Uterus (tissue), 4 donors: ENCODE measurements at places on chromosomes 5 and 9. TPM values are rescaled to one million over a fixed set of nuclear protein-coding genes. Genes with fewer than 3 reads are reported as not detected.

- no peak overlapping the region for H3K4me3 ChIP-seq
- H3K4me1 ChIP-seq: no peaks in the 10 kb centered on the region
- DNase-seq: no peak
- H3K27me3 ChIP-seq: no peaks in the 10 kb centered on the region
- H3K27ac ChIP-seq: no peak overlapping the region
- no peaks in the 10 kb centered on the region for H3K36me3 ChIP-seq
These were observed 294.7 kb upstream of the SLC30A5 start for GRCh38 chr5:68798877-68799843.

DNA sequence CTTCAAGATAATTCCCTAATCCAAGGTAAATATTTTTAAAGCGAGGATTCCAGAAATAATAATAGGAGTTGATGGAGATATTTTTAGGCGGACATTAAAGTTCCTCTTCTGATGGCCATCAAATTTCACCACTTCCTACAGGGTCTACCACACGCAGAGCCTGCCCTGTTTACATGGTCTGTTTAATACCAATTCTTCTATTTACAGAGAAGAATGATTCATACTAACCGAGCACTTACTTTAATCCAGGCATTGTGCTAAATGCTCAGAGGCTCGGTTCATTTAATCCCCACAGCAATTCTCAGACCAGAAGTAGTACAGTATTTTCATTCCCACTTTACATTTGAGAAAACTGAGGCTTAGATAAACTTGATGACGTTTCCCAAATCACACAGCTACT is 3.0 kb upstream of the ITGA1 start:
- no peak overlapping the region for H3K27ac ChIP-seq
- no peaks in the 10 kb centered on the region for H3K36me3 ChIP-seq
- no peak for DNase-seq
- no peaks in the 10 kb centered on the region for H3K27me3 ChIP-seq
- no peaks in the 10 kb centered on the region for H3K4me1 ChIP-seq

DNA sequence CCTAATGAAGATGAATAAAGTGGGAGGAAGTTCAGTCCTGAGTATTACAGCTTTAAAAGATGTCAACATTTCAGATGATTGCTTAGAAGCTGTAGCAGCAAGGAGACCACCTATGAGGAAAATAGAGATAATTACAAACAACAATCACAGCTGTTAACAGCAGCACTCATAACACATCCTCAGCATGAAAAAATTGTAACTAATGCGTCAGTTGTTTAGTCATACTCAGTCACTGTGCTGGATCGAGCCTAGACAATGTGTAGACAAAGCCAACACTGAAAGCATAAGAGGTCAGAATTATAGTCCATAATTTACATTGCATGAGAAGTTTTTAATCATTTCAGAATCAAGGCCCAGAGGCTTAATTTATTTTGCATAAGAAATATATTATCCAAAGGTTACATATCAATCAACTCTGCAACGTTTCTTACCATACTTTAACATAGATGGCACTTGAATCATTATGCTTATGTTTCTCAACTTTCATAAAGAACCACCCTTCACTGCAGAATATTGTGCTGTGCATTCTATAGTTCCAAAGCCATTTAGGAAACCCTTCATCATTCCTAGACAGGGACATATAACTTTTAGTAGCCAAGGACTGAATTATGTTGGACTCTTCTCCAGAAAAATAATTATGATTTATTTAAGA is 60.2 kb upstream of the HAPLN1 start:
- H3K4me3 ChIP-seq: no peak overlapping the region
- no peaks in the 10 kb centered on the region for H3K36me3 ChIP-seq
- no peak for DNase-seq
- no peaks in the 10 kb centered on the region for H3K4me1 ChIP-seq
- no peak overlapping the region for H3K27ac ChIP-seq

DNA sequence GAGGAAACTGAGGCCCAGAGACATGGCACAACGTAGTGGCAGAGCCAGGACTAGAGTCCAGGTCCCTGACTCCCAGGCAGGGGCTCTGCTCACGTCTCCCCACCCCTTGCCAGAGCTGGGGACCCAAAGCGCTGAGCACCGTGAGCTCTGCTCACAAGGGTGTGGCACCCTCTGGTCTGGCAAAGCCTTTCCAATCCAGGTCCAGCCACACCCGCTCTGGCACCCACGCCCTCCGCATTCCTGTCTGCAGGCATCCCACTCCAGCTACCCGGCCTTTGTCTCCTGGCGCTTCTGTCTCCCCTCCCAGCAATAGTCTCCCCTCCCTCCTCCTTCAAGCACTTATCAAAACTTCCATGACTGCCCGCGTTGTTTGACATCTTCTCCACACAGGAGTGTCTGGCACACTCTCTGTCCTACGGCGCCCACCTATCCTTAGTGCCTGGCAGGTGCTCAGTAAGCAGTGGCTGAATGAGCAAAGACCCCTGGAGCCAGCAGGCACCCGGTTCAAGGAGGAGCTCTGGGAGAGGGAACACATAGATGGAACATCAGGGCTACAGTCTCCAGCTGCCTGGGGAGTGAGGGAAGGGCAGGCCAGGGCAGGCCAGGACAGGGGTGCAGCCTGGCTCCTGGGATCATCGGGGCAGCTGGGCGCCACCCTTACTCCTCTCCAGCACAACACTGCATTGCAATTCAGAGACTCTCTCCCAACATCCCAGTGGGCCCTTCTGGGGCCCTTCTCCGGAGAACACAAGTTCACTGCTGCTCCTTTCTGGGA is 12.0 kb downstream of the HIGD2A start:
- no peak for DNase-seq
- no peaks in the 10 kb centered on the region for H3K4me1 ChIP-seq
- H3K4me3 ChIP-seq: no peak overlapping the region
- no peaks in the 10 kb centered on the region for H3K36me3 ChIP-seq
- no peak overlapping the region for H3K27ac ChIP-seq

- no peaks in the 10 kb centered on the region for H3K4me1 ChIP-seq
- H3K4me3 ChIP-seq: no peak overlapping the region
- no peak overlapping the region for H3K27ac ChIP-seq
- no peak for DNase-seq
- H3K36me3 ChIP-seq: no peaks in the 10 kb centered on the region
These were observed 82.2 kb upstream of the HSPA9 start for GRCh38 chr5:138657360-138657759.

GRCh38 chr5:76703707-76704106 is 12.2 kb upstream of the F2R start:
- no peaks in the 10 kb centered on the region for H3K4me1 ChIP-seq
- H3K36me3 ChIP-seq: no peaks in the 10 kb centered on the region
- no peak for DNase-seq
- no peak overlapping the region for H3K27ac ChIP-seq

DNA sequence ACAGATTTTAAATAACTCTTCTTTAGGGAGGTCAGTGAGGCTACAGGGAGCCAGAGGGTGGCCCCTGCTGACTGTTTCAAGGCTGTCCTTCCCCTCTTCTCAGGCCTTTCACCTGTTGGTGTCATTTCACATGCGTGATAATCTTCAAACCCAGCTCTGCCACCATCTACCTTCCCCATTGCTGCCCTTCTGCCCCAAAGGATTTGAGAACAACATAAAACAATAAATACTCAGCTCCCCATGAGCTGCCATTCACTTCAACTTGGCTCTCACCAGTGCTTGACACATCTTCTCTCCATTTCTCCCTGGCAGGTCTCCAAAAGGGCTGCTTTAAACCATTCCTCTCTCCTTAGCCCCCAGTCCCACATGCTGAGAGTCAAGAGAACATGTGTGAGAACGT is 75.5 kb upstream of the PALM2AKAP2 start:
- no peak overlapping the region for H3K4me3 ChIP-seq
- no peaks in the 10 kb centered on the region for H3K36me3 ChIP-seq
- DNase-seq: no peak
- no peaks in the 10 kb centered on the region for H3K27me3 ChIP-seq
- no peaks in the 10 kb centered on the region for H3K4me1 ChIP-seq

DNA sequence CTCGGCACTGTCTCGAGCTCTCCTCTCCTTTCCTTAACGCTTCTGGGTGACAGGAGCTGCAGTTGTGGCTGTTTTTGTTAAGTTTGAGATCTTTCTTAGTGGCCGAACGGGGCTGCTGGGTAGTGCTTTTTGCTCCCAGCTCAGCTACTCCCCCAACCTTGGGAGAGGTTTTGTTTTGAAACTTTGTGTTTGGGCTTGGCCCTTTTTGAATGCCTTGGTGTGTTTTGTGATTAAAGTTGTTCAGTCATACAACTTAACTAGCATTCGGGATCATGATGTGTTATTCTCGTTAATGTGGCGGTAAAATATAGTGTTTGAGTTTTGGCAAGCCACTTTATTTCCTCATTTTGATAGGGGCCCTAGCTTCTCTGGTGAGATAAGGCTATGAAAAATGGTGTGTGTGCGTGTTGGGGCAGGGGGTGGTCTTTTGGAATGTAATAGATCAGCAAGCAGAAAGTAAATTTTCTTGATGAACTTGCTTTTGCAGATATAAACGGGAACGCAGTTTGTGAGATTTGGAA is 1.1 kb downstream of the KDM3B start:
- H3K4me3 ChIP-seq: peak overlapping the region; percentile 55
- peak overlapping the region; percentile 95 for H3K27ac ChIP-seq
- H3K4me1 ChIP-seq: peaks cover 7% of the 10 kb centered on the region
- DNase-seq: no peak

DNA sequence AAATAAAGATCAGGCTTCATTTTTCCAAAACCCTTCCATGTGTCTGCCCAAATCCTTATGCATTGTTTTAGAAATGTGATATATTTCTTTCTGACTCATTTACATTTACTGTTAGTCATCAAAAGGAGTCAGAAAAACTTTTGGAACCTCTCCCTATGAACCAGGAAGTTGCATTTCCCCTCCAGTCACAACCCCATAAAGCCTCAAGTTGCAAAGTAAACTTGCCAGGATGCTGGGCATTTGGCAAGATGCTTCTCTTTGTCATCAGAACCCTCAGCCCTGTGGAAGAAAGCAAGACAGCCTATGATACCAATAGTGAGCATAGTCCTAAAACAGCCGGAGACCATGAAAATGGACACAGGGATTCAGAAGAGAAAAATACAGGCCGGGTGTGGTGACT is 84.2 kb downstream of the MUSK start:
- no peaks in the 10 kb centered on the region for H3K4me1 ChIP-seq
- no peaks in the 10 kb centered on the region for H3K36me3 ChIP-seq
- DNase-seq: no peak
- H3K27me3 ChIP-seq: no peaks in the 10 kb centered on the region

GRCh38 chr9:122988920-122989621 is 44.4 kb upstream of the GPR21 start:
- no peaks in the 10 kb centered on the region for H3K4me1 ChIP-seq
- H3K27ac ChIP-seq: no peak overlapping the region
- no peak for DNase-seq
- no peaks in the 10 kb centered on the region for H3K36me3 ChIP-seq
- no peak overlapping the region for H3K4me3 ChIP-seq

GRCh38 chr5:91357806-91358205 is 25.3 kb downstream of the ARRDC3 start:
- H3K27ac ChIP-seq: no peak overlapping the region
- DNase-seq: no peak
- H3K36me3 ChIP-seq: no peaks in the 10 kb centered on the region
- H3K4me3 ChIP-seq: no peak overlapping the region

GRCh38 chr9:82597241-82598203 is 465.4 kb downstream of the RASEF start:
- no peak overlapping the region for H3K27ac ChIP-seq
- H3K4me1 ChIP-seq: no peaks in the 10 kb centered on the region
- no peak overlapping the region for H3K4me3 ChIP-seq
- DNase-seq: peak; percentile 18
- H3K27me3 ChIP-seq: no peaks in the 10 kb centered on the region

DNA sequence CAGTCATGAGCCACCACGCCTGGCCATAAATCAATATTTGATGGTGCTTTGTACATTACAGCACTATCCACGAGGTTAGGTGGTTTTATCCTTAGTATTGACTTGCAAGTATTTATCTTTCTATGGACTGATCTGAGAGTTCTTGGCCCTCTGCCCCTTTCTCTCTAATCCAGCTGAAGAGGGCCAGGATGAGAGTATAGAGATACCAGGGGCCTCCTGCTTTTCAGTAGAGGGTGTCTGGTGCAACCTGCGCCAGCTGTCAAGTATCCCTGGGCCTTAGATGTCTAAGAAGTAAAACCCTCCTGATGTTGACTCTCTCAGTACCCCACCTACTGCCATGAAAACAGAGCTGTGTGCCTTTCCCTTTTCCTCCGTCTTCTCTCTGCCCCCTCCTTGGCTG is 153.4 kb downstream of the SLIT3 start:
- no peaks in the 10 kb centered on the region for H3K27me3 ChIP-seq
- H3K36me3 ChIP-seq: no peaks in the 10 kb centered on the region
- H3K4me3 ChIP-seq: no peak overlapping the region
- peaks cover 7% of the 10 kb centered on the region for H3K4me1 ChIP-seq

GRCh38 chr9:133273098-133273497 is 1.9 kb downstream of the ABO start:
- no peaks in the 10 kb centered on the region for H3K36me3 ChIP-seq
- no peak for DNase-seq
- H3K4me3 ChIP-seq: no peak overlapping the region
- no peak overlapping the region for H3K27ac ChIP-seq

DNA sequence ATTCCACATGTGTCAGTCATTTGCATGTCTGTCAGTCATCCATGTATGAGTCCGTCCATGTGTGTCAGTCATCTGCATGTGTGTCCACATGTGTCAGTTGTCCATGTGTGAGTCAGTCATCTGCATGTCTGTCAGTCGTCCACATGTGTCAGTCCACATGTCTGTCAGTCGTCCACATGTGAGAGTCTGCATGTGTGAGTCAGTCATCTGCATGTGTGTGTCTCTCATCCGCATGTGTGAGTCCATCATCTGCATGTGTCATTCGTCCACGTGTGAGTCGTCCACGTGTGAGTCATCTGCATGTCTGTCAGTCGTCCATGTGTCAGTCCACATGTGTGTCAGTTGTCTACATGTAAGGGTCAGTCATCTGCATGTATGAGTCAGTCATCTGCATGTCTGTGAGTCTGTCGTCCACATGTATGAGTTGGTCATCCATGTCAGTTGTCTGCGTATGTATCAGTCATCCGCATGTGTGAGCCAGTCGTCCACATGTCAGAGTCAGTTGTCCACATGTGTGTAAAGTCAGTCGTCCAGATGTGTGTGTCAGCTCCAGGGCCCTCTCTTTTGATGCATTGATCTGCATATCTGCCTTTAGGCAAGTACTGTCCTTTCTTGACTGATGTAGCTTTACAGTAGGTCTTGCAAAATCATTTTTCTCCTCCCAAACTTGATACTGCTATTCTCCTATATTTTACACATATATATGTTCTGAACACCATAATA is 72.5 kb upstream of the CACNA1B start:
- H3K27ac ChIP-seq: no peak overlapping the region
- no peak overlapping the region for H3K4me3 ChIP-seq
- no peaks in the 10 kb centered on the region for H3K36me3 ChIP-seq
- no peak for DNase-seq

IFNW1 gene
- total RNA-seq: not detected

CAMK2A gene
- 6.7 TPM for total RNA-seq

CDC20B gene
- total RNA-seq: 0.35 TPM

SIMC1 gene
- total RNA-seq: 43.0 TPM

LCN1 gene
- total RNA-seq: not detected

DND1 gene
- total RNA-seq: 0.28 TPM

RPL7A gene
- 2,200 TPM for total RNA-seq

PAPPA gene
- 0.51 TPM for total RNA-seq

ARHGEF39 gene
- total RNA-seq: 3.6 TPM

NSUN2 gene
- 50.5 TPM for total RNA-seq

PRELID2 gene
- 54.5 TPM for total RNA-seq

GLE1 gene
- total RNA-seq: 25.5 TPM
